ENCODE measurements at places on chromosomes 1 and 21.

GRCh38 chr1:222769971-222770620 is 33.1 kb downstream of the FAM177B start:
- no peak for DNase-seq

DNA sequence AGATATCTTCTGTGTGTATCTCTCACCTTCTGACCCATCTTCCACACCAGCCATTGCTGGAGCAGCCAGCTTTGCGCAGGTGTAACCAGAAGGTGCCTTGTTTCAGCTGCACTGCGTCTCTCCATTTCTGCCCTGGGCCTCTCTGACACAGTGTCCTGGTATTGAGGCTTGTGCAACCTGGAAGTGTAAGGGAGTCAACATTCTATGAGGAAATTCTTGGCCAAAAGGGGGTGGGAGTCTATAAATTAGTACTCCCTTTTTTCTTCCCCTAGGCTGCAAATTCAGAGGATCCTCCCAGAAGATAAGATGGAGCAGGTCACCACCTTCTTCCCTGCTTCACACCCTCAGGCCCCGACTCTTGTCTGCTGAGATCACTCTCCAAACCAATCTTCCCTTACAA is 109.1 kb downstream of the MRPS6 start:
- DNase-seq = no peak

- no peak for DNase-seq
These were observed 674 bp downstream of the BCL10 start for GRCh38 chr1:85275701-85276214.

DNA sequence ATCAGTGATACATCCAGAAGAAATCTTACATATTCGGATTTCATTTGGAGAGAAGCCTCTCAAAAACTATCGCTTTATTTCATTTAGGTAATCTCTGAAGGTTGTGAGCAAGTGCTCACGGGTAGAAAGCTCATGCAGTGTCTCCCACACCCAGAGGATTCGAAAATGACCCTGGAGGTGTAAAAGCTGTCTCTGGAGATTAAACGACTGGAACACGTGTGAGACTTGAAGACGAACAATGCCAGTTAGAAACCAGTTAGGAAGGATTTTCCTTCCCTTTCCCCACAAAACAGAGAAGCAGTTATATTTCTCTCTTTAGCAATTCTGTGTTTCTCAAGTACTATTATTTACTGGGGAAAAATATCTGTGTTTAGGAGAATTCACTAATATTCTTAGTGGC is 92.5 kb upstream of the CD55 start:
- DNase-seq = no peak

DNA sequence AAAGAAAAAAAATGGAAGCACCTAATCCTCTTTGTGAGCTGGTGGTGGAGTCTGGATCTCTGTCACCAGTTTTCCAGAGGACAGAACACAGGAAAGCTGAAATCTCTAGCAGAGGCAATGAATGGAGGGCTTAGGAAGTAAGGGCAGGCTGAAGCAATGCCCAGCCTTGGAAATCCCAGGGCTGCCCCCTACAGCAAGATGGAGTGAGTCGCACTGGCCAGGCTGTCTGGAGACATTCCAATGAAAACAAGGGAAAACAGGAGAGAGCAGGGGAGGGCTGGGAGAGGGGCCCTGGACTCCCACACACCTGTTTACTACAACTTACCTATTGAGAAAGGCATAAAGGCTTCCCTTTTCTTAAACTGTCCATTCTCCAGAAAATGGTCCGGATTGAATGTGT is 25.9 kb downstream of the CYP2J2 start:
- peak; percentile 77 for DNase-seq

DNA sequence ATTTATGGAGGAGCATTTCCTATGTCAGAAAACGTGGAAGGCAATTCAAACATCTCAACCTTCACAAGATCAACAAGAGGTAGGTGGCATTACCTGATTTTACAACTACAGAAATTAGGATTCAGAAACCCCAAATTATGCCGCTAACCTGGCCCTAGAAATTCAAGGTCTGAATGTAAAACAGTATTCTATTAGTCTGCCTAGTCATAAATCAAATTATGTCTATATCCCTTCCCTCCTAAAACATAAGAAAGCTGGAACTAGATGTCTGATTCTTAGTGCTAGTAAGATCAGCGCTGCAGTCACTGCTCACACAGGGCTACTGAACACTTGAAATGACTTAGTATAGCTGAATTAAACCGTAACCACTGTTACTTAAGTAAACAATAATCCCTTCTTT is 1.4 kb downstream of the TOMM20 start:
- DNase-seq = no peak

DNA sequence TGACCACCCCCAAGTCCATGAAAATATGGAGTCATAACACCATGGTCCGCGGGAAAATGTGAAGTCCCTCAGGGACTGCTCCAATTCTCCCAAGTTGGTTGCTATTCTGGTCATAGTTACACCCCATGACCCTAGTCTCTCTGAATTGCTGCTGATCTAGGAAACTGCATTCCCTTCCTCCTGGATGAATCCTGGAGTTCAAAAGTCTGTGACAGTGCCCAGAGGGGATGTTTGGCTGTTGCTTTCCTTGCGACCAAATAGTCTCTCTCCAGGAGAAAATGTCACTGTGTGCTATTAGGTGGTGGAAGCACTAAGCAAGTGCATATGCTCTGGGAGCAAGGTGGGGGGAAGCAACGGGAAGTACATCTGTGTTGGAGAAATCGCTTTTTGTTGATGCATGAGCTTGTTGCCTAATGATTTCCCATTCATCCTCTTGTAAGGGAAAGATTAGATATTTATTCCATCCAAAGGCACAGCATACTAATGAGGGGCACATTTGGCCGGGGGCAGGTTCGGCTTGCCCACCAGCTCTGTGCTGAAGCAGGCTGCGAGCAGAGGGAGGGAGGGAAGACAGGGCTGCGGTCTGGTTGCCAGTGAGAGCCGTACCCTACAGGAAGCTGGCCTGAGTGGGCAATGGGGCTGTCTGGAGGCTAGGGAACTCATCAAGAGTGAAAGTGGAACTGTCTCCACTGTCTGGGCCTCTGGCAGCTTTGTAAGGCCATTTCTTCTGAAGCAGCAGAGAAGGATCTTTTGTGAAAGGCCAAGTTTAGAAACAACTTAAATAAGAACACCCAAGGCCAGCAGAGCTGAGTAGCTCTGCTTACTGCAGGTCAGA is 27.2 kb downstream of the SYT6 start:
- no peak for DNase-seq

- DNase-seq = peak; percentile 60
These were observed 70.2 kb upstream of the S1PR1 start for GRCh38 chr1:101166583-101167120.

DNA sequence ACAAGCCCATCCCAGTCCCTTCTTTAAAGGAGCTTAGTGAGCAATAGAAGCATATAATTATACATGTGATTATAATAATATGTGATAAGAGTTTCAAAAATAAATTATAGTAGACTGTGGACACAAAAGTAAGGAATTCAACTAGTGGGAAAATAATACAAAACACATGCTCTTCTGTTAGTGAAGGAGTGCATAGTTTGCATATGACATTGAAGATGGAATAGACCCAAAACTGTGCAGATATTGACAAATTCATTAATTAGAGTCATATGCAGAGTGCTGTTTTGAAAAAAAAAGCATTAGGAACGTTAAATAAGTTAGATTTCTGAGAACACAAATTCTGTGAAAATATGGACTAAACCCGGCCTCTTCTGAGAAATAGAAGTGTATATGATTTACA is 278.8 kb downstream of the ASTN1 start:
- no peak for DNase-seq

DNA sequence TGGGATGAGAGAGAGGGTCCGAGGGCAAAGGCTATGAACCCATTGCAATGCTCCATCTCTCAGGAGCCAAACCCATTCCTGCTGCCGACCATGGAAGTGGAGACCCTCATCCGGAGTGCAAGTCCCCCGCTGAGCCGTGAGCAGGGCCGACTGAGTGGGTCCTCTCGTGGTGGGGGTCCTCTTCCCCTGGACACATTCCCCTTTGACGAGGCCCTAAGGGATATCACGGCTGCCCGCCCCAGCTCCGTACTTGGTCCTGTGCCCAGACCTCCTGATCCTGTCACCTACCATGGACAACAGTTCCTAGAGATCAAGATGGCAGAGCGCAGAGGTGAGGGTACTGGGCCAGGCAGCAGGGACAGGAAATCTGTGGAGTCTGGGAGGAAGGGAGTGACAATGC is 11.0 kb downstream of the HYI start:
- peak; percentile 37 for DNase-seq

GRCh38 chr1:29811727-29812407 is 575.5 kb downstream of the PTPRU start:
- DNase-seq = peak; percentile 30

GRCh38 chr1:76640723-76641122 is 226.6 kb upstream of the ST6GALNAC5 start:
- DNase-seq = no peak

GRCh38 chr1:185603158-185603557 is 131.0 kb upstream of the HMCN1 start:
- no peak for DNase-seq

- no peak for DNase-seq
These were observed 12.9 kb upstream of the RUNX1 start for GRCh38 chr21:35062016-35062415.

DNA sequence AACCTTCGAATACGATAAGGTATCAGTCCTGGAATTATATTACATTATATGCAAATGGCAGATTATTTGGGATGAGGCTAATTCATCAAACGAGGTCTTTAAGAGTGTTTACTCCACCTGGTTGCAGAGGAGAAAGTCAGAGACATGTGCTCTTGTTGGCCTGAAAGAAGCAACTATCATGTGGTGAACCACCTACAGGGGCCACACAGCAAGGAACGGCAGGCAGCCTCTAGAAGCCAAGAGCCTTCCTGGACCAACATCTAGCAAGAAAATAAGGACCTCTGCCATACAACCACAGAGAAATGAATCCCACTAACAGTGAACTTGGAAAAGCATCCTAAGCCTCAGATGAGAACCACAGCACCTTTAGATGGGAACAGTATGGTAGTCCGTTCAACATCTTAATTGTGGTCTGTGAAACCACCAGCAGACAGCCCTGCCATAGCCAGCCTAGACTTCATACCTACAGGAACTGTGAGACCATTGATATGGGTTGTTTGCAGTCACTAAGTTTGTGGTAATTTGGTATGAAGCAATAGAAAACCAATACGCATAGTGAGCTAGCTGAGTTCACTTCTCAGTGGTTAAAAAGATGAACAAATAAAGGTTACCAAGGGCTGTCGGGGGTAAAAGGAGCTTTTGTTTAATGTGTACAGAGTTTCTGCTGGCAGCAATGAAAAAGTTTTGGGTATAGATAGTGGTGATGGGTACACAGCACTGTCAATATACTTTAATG is 345.7 kb upstream of the RUNX1 start:
- no peak for DNase-seq

DNA sequence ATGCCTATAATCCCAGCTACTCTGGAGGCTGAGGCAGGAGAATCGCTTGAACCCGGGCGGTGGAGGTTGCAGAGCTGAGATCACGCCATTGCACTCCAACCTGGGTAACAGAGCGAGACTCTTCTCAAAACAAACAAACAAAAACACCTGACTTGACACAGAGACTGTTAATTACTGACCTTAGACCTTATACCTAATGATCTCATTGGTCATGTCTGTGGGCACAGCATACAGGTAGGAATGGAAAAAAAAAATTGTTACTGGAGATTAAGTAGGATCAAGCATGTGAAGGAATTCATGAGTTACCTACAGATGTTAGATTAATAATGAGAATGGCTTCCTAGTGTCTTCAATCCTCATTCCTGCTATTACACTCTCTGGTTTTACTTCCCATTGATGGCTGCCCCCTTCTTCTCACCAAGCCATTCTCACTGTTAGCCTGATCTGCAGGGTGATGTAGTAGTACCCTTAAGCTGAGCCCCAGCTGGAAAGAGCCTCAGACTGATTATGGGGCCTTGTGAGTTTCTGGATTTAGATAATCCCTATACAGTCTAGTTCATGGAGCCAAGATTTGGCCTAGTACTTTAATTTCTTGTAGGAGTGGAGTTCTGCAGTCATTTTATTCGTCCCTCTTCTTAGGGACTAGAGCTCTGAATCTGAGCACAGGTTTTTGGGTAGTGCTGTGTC is 8.8 kb downstream of the TBCE start:
- DNase-seq = no peak

DNA sequence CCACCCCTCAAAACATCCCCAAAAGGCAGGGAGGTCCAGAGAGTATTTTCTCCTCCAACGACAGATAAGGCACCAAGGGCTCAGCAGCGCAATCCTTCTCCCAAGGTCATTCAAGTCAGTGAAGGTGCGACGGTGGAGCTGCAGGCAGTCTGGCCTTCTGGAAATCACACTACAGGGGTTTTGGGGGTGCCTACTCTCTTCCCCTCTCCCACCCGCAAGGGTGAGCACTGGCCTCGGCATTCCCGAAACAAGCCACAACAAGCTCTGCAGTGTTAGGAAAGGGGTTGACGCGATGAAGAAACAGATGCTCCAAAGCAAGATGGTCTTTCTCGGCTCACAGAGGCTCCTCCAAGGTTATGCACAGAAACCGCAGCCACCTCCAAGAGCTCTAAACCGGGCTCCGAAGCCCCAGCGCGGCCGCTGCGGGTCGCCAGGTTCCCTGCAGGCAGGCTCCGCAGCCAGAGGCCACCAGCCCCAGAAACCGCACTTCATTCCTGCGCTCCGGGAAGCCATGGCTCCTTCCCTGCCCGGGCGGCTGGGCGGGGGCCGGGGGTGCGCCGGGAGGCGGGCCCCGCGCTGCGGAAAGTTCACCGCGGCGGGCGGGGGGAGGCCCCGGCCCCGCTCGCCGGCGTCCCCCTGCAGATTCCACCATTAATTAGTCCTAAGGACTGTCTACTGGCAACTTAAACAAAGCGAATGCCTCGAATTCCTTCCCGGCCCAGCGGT is 1.1 kb downstream of the LUZP1 start:
- peak; percentile 84 for DNase-seq

GRCh38 chr1:198007687-198008607 is 90.8 kb downstream of the LHX9 start:
- DNase-seq = no peak

GRCh38 chr1:111110197-111110899 is 29.5 kb downstream of the DRAM2 start:
- no peak for DNase-seq

DNA sequence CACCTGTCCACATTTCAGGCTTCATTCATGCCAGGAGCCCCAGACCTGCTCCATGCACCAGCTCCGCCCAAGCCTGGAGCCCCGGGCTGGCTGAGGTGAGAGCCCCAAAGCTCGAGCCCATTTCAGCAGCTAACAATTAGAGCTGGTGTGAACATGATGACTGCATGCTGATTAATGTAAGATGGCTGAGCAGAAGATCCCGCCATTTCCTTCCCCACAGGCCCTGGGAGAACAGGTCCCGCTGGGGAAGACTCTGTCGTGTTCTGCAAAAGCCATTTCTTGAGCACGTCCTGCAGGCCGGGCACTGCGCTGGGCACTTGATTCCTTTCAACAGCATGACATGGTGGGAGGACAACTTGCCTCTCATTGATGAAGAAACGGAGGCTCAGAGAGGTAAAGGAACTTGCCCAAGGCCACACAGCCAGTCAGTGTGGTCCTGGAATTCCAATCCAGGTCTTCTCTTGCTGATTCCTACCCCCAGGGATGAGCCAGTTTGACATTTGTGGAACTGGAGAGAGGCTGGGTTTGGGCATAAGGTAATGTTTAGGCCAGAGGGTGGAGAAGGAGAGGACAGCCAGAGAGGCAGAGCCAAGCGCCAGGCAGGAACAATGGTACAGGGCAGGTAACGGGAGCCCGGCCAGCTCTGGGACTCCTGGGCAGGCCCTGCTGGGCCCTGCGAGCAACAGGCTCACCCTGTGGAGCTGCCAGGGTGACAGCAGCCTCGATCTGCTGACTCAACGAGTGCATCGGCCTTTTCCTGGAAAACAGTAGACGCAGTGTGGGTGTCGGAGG is 28.1 kb upstream of the EPHA2 start:
- DNase-seq = no peak

- no peak for DNase-seq
These were observed 40.5 kb downstream of the TTC39A start for GRCh38 chr1:51289676-51290488.

- DNase-seq = no peak
These were observed 2.4 kb upstream of the SPOCD1 start for GRCh38 chr1:31818206-31818605.
